Daoy (cell line): ENCODE measurements at places on chromosomes 2 and 18.

DNA sequence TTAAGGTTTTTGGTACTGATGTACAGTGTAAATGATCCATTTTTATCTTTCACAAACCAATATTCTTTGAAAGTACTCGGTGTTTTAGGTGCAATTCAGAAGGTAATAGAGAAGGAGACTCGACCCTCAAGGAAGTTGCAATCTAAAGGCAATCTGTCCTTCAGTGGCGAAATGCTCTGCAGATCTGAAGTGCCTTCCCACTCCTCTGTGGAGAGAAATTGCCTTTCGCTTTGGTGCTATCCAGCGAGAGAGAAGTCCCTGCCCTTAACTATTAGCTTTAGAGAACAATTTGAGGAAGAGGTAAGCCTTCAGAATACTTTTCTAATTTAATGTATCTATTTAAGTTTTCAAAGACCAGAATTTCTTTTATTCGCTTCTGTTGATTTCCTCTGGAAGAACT lies 371.8 kb upstream of the FANCL start:
- DNase-seq, result no peak

- no peak for DNase-seq
Observed at GRCh38 chr18:79899609-79900445, 51.6 kb downstream of the SLC66A2 start.

- DNase-seq, result no peak
Observed at GRCh38 chr2:25400576-25401216, 59.0 kb upstream of the DNMT3A start.

- peak; percentile 33 for DNase-seq
Observed at GRCh38 chr2:19185086-19185485, 173.3 kb downstream of the OSR1 start.

DNA sequence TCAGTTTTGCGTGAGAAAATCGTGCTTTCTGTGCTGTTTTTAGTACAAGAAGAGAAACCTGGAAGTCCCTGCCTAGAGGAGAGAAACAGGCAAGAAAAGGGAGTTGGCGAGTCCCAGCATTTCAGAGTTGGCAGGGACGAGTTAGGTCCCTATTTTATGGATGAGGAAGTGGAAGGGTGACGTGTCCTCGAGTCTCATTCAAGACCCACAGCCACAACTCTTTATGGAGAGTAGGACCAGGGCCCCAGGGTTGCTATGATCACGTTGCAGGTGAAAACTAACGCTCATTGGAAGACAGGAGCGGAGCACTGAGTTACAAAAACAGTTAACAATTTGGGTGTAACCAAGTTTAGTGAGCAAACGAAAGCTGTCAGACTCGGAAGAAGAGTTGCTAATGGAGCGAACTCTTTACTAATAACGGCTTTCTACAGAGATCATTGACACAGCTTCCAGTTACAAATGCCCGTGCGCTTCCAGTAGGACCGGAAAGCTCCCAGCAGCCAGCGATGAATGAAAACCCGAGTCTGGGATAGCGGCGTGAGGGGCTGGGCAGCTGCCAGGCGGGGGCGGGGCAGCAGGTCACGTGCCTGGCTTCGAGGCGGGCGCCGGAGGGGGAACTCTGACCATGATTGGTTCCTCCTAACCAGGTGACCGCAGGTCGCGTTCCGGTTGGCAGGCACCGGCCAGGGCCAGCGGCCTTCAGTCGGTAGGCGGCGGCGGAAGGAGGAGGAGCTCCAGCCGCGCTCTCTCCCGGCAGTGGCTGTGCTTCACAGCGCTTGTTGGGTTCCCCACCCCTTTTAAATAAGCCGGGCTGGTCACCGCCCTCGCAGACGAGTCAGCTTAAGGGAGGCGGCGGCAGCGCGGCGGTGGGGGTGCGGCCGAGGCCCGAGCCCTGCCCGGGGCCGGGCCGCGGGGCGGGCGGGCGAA lies at the start of gene CCNYL1:
CCNYL1 (plus strand) TSS at position 827 of the 927 bp plus-strand sequence. CDS start 257 bp downstream, outside the sequence.
- peak; percentile 99 for DNase-seq

DNA sequence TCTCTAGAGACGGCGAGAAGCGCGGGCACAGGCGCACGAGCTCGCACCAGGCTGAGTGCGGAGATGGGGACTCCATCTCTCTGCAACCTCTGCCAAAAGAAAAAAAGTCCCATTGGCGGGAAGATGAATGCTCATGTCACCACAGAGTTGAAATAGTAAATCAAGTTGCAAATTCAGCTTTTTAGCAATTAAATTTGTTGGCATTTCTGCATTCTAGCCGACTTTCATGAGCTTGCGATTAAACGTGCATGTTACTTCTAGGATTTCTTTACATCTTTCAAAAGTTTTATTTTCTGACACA lies 588 bp downstream of the CHAC2 start:
- DNase-seq, result peak; percentile 60

GRCh38 chr2:235026649-235027557 lies 75.1 kb downstream of the SH3BP4 start:
- DNase-seq, result peak; percentile 86

DNA sequence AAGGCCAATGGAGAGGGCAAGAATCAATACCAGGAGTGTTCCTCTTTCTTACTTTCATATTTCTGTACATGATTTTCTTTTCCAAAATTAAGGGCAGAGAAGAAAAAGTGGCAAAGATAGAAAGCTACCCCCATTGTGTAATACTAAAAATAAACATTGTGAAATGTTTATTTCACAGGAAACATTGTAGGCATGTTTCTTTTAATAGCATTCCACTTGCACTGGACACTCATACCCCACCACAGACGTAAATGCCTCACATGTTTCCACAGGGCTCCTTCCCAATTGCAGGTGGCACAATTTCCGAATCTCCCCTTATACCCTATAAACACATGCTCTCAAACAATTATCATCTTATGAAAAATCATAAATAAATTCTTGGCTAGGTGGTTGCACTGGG lies 645.1 kb upstream of the SETBP1 start:
- no peak for DNase-seq

- no peak for DNase-seq
Observed at GRCh38 chr2:74858281-74858680, 24.4 kb downstream of the HK2 start.

DNA sequence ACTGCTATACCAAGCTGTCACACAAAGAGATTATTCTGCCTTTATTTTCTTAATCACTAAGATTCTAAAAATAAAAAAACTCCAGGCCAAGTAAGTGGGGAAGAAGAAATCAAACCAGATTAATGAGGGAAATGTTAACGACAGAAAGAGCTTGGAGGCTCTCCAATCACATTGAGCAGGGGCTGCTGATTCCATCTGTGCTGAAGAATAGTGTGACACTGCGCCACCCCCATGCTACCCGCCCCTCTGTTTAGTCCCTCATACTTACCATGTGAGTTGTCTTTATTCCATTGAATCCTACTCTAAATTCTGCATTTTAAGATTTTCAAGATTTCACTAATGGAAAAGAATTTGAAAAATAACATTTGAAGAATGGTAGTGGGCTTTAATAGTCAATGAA lies 998.0 kb upstream of the CDH2 start:
- DNase-seq, result no peak

DNA sequence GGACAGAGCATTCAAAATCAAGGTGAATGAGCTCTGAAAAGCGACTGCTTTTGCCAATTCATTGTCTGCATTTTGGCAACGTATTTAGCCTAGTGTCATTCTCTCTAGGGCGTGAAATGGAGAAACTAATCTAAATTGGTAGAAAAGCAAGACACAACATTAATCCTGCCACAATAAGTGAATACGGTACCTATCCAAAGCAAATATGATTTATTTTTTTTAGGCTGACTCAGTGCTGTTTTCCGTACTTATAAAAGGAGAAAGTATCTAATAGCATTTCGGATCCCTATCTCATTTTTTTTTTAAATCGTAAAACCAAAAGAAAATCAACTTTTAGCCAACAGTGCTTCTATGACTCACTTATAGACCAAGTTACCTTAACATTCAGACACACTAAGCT lies 672.5 kb downstream of the LRP1B start:
- no peak for DNase-seq

DNA sequence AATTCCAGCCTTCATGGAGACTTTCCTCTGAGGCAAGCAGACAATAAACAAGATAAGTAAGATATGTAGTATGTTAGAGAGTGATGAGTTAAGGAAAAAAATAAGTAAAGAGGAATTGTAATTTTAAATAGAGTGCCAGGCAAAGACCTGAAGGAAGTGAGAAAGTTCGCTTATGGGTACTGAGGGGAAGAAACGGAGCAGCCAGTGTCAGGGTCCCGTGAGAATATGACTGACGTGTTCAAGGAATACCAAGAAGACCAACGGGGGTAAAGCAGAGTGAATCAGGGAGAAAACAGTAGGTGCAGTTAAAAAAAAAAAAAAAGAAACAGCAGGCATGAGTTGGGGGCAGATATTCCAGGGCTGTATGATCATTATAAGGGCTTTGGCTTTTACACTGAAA lies 45.1 kb downstream of the ARHGEF33 start:
- DNase-seq, result no peak

DNA sequence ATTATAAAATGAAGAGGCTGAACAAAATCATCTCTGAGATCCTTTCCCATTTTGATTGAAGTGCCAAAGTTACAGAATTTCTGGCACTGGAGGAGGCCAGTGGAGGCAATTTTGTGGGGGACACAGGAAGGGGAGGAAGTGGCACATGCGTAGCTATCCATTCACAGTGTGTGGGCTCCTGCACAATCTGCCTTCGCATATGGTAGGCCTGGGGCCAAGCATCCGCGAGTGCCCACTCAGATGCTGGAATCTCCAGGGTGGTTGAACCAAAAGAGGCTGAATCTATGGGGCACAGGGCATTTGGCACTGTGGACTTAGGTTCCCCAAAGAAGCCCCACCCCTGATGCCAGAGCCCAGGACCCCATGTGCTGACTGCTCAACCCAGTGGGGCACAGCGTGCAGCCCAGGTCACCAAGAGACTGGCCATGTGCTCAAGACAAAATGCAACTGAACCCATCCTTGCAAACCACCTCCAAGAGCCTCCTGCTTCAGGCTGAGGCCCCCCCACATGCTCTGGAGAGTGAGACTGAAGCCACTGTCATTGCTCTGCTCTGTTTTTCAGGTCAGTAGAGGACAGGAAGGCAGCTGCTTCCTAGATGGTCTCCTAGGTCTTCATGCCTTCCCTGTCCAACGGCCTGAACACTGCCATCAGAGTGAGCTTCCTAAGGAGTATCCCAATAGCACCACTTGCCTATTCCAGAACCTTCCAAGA lies 28.5 kb downstream of the ST8SIA5 start:
- no peak for DNase-seq

- DNase-seq, result no peak
Observed at GRCh38 chr2:37642907-37643729, 28.3 kb downstream of the CDC42EP3 start.

- no peak for DNase-seq
Observed at GRCh38 chr18:5250603-5251002, 44.9 kb downstream of the ZBTB14 start.

DNA sequence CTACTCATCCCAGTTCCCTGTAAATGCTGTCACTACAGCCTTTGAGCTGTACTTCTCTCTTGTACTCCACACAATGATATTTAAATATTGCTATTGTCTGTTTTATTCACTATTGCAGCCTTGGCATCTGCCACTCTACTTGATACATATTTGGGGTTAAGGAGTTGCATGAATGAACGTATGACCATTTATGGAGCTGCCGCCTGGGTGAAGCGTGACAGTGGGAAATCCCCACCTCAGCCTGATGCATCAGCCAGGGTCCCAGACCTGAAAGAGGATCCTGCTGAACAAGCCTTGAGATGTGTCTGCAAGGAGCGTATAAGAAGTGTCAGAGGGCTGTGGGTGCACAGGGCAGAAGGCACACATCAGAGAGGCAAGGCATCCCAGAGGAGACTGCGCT lies 39.1 kb downstream of the MRPL35 start:
- peak; percentile 39 for DNase-seq

DNA sequence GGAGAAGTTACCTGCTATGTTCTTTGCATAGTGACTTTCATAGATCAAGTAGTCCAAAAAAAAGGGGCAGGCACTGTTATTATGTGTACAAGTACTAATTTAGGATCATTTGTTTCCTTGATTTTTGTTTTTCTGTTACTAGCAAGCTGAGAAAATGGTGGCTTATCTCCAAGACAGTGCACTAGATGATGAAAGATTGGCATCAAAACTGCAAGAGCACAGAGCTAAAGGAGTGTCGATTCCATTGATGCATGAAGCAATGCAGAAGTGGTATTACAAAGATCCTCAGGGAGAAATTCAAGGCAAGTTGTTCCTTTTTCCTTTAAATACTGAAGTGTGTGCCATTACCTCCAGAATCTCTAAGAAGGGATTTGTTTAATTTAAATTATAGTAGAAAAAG lies 19.6 kb upstream of the KCNJ13 start:
- DNase-seq, result no peak

- DNase-seq, result no peak
Observed at GRCh38 chr2:113183264-113183663, 9.5 kb downstream of the PSD4 start.

GRCh38 chr2:217431577-217432269 lies 571.1 kb downstream of the TNS1 start:
- DNase-seq, result no peak

DNA sequence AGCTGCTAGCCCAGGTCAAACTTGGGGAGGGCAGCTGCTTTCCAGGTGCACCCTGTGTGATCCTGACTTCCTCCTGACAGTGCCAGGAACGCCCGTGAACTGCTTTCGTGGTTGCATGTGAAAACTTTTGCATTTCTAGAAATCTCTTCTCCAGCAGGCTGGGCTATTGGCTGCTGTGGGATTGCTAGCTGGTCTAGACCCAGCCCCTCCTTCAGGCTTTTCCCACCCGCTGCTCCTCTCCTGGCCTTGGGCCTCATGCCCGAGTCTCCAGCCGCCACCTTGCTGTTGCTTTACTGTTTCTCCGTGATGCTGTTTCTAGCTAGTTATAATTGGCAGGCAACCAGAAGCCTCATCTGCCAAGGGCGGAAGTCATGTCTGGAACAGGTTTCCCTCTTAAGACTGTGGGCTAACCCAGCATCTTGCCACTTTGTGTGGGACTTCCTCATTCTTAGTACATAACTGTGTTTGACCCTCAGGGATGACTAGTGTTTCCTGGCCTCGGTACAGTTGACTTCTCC lies 27.0 kb upstream of the MGAT4A start:
- peak; percentile 87 for DNase-seq

- no peak for DNase-seq
Observed at GRCh38 chr2:240432820-240433801, 2.4 kb upstream of the GPC1 start.

GRCh38 chr2:172693529-172694455 lies 41.9 kb upstream of the RAPGEF4 start:
- DNase-seq, result peak; percentile 25

- DNase-seq, result no peak
Observed at GRCh38 chr18:77304268-77304667, 54.6 kb downstream of the GALR1 start.

GRCh38 chr2:119240311-119241204 lies 16.9 kb downstream of the STEAP3 start:
- peak; percentile 75 for DNase-seq
